ENCODE measurements at places on chromosomes 12 and 14.

DNA sequence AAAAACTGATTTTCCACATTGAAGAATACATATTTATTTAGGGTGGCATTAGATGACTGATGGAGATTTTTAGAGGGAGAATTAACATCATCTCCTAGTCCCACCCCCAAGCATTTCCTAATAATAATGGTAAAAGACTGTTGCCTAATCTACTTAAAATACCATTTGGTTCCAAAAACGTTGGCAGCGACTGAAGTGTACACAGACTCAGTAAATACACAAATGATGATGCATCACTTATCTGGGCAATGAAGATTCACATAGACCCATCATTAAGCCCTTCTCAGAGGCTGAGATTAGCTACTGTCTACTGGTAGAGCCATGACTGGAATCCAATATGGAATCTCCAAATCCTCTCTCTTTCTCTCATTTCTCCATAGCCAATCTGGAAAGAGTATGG lies 18.2 kb downstream of the RTN1 start:
- DNase-seq: no peak

- DNase-seq: peak; percentile 79
Measured at GRCh38 chr12:112906712-112907414, at the start of gene OAS1. Gene OAS1 (plus strand): TSS chr12:112906962. CDS start chr12:112907040, 78 bp downstream.

- DNase-seq: no peak
Measured at GRCh38 chr14:100535287-100536120, 51.7 kb downstream of the BEGAIN start.

DNA sequence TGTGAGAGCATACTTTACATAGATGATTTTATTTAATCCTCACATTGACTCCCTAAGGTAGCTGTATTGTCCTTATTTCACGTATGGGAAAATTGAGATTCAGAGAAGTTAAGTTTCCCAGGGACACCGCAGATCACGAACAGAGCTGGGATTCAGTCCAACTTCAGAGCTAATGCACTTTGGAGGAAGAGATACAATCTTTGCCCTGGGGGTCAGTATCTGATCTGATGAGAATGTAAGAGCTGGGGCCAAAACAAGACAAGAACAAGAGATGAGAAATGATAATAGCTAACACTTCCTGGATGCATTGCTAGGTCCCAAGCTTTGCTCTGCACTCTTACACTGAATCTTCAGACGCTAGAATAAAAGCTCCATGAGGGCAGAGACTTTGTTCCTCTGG lies 6.0 kb upstream of the CSAD start:
- no peak for DNase-seq

DNA sequence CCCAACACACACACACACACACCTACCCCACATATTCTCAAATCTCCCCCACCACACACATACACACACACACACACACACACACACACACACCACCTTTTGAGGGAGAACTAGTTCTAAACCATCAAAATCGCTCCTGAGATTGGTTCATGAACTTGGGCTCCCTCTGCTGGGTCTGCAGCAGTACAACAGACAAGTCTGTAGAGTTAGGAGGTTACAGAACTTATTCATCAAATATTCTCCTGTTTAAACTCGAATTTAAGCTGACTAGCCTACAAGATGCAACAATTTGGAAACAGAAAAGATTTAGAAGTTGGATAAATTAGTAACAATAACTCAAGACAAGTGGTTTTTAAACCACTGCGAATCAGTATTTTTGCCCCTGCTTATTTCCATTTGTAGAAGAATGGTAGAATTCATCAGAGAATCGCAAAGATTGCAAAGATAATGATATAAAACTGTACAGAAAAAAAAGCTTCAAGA lies 136.4 kb upstream of the USP15 start:
- peak; percentile 47 for DNase-seq

DNA sequence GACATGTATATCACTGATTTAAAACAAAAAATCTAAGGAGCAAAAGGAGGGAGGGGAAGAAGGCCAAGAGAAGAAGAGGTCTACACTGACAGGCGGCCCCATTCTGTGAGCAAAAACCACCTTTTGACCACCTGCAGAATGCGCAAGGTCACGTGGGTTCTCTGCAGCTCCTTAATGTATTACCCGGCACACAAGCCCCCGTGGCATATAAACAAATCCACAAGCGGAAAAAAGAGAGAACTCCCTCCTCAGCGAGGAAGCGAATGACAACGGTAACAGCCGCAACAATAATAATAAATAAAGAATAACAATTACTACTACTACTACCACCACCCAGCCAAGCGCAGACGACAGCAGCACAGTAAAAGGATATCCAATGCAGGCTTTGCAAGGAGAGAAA lies 1.3 kb downstream of the KSR2 start:
- no peak for DNase-seq

GRCh38 chr12:24600551-24600950 lies 348.4 kb downstream of the BCAT1 start:
- DNase-seq: no peak

DNA sequence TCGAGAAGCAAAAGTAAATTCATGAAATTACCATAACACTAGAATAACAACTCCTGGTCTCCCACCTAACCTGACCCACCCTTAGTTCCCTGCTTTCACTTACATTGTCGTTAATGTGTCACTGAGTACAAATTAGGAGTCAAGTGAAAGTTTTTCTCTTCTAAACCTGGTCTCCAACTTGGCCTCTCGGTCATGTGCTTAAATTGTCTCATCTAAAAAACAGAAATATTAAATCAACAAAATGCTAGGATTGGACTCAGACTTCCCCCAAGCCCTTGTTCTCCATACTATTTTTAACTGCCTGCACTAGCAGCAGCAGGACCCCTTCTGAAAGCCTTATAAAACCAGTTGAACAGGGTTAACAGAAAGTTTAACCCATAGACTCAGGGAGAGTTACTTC lies 1.8 kb upstream of the BTG1 start:
- DNase-seq: no peak

DNA sequence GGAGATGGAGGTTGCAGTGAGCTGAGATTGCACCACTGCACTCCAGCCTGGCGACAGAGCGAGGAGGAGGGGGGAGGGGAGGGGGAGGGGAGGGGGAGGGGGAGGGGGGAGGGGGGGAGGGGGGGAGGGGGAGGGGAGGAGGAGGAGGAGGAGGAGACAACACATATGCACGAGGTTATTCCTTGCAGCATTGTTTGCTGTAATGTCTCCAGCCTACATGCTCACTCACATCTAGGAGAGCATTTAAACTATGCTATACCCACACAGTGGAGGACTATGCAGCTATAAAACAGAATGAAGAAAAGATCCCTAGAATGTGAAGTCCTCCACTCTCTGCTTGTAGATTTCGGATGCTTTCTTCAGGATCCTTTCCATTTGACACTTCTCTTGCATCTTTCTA lies 3.5 kb upstream of the HIGD1C start:
- no peak for DNase-seq

- no peak for DNase-seq
Measured at GRCh38 chr14:61179796-61180398, 101.2 kb downstream of the TMEM30B start.

DNA sequence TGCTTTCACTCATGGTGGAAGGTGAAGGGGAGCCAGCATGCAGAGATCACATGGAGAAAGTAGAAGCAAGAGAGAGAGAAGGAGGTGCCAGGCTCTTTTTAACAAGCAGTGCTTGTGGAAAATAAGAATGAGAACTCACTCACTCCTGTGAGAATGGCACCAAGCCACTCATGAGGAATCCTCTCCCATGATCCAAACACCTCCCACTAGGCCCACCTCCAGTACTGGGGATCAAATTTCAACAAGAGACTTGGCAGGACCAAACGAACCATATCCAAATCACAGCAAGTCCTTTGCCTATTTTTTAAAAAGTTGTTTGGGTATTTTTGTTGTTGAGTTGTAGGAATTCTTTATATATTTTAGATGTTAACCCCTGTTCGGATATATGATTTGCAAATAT lies 245.9 kb upstream of the ARID2 start:
- no peak for DNase-seq

DNA sequence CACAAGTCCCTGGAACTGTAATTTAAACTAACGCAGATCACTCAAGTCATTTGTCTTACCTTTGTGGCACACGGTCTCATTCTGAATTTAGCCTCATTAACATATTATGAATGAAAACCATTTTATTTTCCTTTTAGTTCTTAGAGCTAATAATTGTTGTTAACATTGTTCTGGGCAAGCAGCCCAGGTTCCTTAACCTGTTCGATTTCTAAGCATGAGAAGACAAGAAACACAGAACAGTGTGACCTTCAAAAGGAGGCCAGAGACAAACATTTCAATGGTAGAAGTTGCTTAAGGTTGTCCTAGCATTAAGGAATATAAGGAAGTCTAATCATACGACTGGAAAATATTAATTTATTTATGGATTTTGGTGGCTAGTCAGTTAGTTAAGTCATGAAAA lies 35.2 kb downstream of the PIWIL1 start:
- no peak for DNase-seq

- DNase-seq: no peak
Measured at GRCh38 chr12:27790179-27790578, 10.1 kb upstream of the MANSC4 start.

GRCh38 chr12:87943762-87944161 lies 85.4 kb downstream of the C12orf50 start:
- no peak for DNase-seq

- DNase-seq: no peak
Measured at GRCh38 chr12:11959117-11959823, 111.5 kb upstream of the BCL2L14 start.

DNA sequence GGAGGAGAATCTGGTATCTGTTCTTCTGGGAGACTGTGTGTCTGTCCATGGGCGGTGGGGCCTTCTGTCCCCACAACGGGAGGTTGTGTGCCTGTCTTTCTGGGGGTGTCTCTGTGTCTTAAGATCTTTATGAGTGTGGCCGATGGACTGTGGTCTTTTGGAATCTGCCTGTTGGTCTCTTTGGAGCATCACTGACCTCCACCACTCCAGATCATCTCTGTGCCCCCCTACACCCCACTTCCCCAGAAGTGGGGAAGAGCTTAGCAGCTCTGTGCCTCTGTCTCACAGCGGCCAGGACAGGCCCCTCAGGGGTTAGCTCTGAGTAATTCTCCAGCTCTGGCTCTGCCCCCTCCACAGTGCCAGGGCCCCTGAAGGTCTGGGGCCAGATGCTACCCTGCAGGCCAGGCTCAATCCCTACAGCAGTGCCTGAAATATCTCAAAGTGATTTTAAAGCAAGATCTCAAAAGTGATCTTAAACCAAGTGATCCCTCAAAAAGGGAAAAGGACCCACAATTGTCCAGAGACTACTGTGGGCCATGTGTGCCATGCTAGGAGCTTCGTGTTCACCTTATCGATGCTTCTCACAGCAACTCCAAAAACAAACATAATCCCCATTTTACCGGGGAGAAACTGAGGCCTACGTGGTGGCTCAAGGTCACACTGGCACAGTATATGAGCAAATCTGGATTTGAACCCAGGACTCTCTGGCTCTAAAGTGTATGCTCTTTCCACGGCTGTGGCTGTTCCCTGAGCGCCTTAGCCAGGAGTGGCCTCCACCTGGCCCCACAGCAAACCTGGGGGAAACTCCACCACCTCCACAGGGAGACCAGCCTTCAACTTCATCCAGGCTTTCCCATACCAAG lies 26.0 kb upstream of the KRT78 start:
- no peak for DNase-seq

DNA sequence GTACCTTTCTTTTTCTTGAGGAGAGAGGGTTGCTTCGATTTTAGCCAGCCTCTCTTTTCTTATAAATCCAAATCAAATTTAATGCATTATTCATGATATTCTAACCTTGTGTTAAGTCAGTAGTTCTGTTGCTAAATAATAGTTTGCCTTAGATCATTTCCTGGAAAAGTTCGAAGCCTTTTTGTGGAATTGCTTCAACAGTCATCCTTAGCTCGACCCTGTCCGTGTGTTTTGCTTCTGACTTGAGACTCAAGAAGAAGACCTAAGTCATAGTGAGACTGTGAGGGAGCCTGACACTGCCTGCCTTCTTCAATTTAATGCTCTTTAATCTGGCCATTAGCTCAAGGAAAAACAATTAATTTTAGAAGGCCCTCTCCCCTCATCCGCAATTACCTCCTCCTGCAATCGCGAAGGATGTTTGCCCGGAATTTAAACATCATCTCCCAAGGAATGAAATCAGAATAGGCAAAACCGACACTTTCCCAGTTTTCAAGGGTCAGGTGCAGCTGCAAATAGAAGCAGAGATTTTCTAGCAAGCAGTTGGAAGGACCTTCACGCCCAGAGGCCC lies 453 bp upstream of the SLC4A8 start:
- DNase-seq: no peak

DNA sequence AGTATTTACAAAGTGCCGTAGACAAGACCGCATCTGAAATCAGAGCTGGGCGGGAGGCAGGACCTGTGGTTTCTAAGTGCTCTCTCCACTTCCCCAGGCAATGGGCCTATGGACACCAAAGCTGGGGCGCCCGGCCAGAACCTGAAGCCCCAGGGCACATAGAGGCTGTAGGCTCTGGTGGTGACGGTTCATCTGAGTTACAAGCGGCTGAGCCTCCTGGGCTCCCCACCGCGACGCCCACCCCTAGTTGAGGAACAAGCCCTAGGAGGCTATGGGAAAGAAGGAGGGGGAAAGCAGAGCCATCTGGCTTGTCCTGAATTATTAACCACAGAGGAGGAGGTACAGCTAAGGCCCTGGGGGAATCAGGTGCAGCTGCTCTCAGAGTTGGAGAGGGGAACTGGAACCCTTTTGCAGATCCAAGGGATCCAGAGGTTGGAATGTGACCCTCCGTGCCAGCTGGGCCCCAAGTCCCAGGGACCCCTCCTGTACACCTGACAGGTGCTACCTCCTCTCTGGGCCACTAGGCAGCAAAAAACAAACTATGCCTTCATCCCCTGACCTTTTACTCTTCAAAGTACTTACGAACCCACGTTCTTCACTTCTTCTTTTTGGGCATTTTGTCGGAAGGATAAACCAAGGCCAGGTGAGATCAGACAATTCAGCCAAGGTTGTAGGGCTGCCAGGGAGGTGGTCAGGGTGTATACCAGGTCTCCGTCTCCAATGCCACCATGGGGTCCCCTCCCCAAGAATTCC lies 77.2 kb downstream of the ARL6IP4 start:
- DNase-seq: no peak

DNA sequence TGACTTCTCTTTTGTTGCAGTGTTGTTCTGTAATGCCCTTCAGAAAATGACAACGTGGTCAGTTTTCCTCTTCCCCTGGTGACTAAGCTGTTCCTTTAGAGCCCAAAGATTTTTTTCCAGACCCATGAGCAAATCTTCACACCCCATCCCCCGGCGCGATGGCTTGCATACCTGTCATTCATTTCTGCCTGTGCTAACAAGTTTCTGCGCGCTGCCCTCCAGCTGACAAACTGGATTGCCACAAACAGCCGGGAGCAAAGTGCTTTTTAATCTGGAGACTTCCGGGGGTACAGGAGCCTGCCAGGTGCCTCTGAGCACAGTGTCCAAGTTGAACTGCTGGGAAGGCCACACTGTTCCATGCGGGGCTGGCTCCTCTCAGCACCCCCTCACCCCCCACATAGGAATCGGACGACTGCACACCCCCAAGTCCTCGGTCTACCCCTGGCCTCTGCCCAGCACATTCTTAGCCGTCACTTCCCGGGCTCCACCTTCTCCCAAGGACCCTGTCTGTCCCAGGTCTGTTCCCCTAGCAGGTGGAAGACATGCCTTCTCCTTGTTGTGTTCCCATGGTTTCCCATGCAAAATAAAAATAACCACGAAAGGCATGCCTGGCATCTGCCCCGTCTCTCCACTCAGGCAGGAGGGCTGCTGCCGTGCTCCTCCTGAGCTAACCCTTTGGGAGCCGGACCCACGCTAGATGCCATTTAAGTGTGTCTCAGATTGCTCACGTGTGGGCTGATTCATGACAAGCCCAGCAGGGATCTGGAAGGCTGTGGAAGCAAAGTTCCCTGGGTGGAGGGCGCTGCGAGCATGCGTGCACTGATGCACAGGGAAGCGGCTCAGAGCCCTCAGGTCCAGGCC lies 14.1 kb downstream of the RILPL1 start:
- DNase-seq: no peak

All from activated CD8-positive, alpha-beta memory T cell treated with anti-CD3 and anti-CD28 coated beads, Interleukin-2, amount 10 ng/mL, durations not matched to agents 7 days and 5 days (primary cell).